Ovary (tissue), 10 donors: ENCODE measurements at places on chromosomes 5 and 9. TPM values are rescaled to one million over a fixed set of nuclear protein-coding genes. Genes with fewer than 3 reads are reported as not detected.

DNA sequence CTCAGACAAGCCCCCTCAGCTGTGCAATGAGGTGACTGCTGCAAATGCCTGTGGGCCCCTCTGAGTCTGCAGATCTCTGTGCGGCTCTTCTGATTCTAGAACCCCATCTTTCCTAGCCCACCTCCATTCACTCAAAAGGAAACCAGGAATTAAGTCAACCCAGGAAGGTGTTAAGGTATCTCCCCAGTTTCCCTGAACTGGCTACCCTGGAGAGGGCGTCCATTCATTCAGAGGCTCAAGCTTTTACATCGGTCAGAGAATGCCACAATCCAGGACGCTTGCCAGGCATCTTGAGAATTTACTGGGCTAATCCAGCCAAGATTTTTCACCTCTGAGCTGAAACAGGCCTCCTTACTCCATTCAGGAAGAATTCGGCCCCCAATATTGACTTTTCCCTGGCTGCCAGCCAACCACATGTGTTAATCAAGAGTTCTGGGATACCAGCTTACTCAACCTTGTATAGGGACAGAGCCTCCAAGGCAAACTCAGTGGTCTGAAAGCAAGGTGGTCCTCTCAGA, 889 bp upstream of the ADAMTS12 start:
- peak overlapping the region; percentile 27 for H3K27ac ChIP-seq
- H3K27me3 ChIP-seq, result no peaks in the 10 kb centered on the region
- DNase-seq, result peak; percentile 70
- H3K4me1 ChIP-seq, result peaks cover 16% of the 10 kb centered on the region
- H3K36me3 ChIP-seq, result no peaks in the 10 kb centered on the region

- no peak overlapping the region for H3K4me3 ChIP-seq
- H3K27me3 ChIP-seq, result no peaks in the 10 kb centered on the region
- H3K36me3 ChIP-seq, result no peaks in the 10 kb centered on the region
- peaks cover 4% of the 10 kb centered on the region for H3K4me1 ChIP-seq
- peak; percentile 73 for DNase-seq
- peak overlapping the region; percentile 30 for H3K27ac ChIP-seq
Observed at GRCh38 chr5:73796164-73797131, 170.5 kb downstream of the ARHGEF28 start.

DNA sequence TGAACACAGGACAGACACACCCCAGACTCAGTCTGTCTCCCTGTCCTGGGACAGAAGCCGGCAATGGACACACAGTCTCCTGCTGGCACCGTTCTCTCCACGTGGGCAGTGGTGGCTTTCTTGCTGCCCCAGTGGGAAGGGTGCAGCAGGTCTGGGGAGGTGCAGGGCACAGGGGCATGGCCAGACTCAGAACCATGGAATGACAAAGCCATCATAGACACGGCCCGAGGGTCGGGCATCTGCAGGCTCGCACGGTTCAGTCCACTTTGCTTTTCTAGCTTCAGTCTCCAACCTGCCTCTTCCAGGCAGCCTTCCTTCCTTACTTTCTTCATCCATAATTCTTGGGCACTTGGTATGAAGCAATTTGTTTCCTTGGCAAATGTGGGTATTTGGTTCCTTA, 16.7 kb downstream of the MYMK start:
- H3K27ac ChIP-seq, result no peak overlapping the region
- no peak for DNase-seq

DNA sequence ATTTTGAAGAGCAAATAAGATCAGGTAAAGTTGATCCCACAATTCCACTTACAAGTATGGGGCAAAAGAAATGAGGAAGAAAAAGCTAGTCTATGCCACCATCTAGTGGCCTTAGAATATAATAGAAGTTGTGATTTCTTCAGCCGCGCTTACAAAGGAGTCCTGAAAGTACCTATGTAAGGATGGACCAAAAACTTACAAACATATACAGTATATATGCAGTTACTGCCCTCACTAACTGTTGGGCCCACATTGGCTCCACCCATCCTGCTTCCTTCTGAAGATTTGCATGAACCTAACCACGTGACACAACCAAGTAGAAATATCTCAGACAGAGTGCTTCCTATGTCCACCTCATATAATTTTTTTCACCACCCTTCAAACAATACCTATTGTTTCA, 11.7 kb upstream of the OR13D1 start:
- H3K27ac ChIP-seq, result no peak overlapping the region
- no peaks in the 10 kb centered on the region for H3K4me1 ChIP-seq

GRCh38 chr5:139946006-139946405, 97.1 kb downstream of the NRG2 start:
- no peaks in the 10 kb centered on the region for H3K27me3 ChIP-seq
- no peaks in the 10 kb centered on the region for H3K36me3 ChIP-seq
- DNase-seq, result no peak
- no peak overlapping the region for H3K27ac ChIP-seq
- H3K4me1 ChIP-seq, result no peaks in the 10 kb centered on the region

DNA sequence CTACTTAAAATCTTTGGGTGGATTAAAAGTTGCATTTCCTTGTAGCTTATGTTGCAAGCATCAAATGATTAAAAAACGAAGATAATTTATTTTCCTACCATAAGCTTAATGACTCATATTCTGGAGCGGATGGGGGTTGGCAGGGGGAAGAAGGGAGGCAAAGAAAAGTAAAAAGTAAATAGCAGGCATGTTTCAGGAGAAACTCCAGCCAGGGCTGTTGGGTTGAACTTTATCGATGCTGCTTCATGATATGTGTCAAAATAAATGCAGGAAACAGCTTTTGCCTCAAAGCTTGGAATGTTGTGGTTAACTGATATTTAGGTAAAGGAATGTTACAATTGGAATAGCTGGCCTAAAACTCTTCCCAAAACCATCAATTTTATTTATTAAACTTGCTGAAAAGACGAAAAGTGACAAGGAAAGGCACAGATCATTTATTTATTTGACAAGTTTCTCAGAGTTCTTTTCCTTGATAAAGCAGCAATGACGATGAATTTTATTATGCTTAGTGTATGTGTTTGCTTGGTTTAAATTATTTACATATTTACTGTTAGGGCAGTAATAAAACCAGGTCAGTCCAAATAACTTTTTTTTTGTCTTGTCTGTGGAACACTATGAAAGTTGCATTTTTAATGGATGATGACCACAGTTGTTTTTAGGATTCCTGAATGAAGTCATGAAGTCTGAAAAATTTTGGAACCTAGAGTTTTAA, 177.9 kb downstream of the PCSK1 start:
- H3K36me3 ChIP-seq, result no peaks in the 10 kb centered on the region
- H3K27me3 ChIP-seq, result no peaks in the 10 kb centered on the region
- DNase-seq, result no peak
- H3K4me3 ChIP-seq, result no peak overlapping the region
- H3K4me1 ChIP-seq, result no peaks in the 10 kb centered on the region

DNA sequence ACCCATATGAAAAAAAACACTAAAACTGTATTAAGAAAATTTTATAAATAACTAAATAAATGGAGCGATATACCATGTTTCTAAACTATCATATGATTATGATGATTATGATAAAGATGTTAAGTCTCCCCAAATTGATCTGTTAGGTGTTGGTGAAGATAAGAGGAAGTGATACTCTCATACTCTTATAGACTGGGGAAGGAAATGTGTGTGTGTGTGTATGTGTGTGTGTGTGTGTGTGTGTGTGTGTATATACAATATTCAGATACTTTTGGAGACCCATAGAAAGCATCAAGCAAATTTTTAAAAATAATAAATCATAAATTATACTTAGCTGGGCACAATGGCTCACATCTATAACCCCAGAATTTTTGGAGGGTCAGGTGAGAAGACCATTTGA, 62.9 kb downstream of the TMEM232 start:
- H3K27ac ChIP-seq, result no peak overlapping the region
- no peaks in the 10 kb centered on the region for H3K36me3 ChIP-seq
- peaks cover 2% of the 10 kb centered on the region for H3K27me3 ChIP-seq
- no peaks in the 10 kb centered on the region for H3K4me1 ChIP-seq

GRCh38 chr9:93450945-93451815, at the start of gene FAM120A:
Gene FAM120A (plus strand): TSS chr9:93451685. CDS start chr9:93451916, 231 bp downstream.
- H3K27me3 ChIP-seq, result no peaks in the 10 kb centered on the region
- no peaks in the 10 kb centered on the region for H3K36me3 ChIP-seq
- DNase-seq, result peak; percentile 81
- peak within 1 kb of the TSS; percentile 89 for H3K4me3 ChIP-seq
- peak within 1 kb of the TSS; percentile 71 for H3K27ac ChIP-seq

- DNase-seq, result no peak
- no peaks in the 10 kb centered on the region for H3K36me3 ChIP-seq
- no peak overlapping the region for H3K4me3 ChIP-seq
- no peaks in the 10 kb centered on the region for H3K4me1 ChIP-seq
- H3K27ac ChIP-seq, result no peak overlapping the region
- no peaks in the 10 kb centered on the region for H3K27me3 ChIP-seq
Observed at GRCh38 chr5:140707812-140708211, 7.6 kb downstream of the ZMAT2 start.

DNA sequence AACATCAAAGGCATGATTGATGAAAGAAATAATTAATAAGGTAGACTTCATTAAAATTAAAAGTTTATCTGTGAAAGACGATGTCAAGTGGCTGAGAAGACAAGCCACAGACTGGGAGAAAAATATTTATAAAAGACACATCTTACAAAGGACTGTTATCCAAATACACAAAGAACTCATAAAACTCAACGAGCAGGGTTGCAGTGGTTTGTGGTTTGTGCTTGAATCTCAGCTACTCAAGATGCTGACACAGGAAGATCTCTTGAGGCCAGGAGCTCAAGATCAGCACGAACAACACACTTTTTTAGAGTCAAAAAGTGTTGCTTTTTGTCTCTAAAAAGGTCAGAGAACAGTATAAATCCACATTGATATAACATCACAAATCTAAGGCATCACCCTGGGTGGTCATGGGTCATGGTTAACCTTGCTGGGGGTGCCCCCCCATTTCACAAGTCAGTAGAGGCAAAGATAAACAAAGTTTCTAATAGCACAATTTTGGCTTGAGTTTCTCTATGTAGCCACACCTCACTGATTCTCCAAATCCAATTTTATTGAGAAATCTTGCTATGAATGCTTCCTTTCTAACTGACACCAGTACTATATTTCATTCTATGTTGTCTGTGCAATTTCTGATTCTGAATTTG, 342.9 kb upstream of the RPS23 start:
- H3K27me3 ChIP-seq, result no peaks in the 10 kb centered on the region
- H3K36me3 ChIP-seq, result no peaks in the 10 kb centered on the region
- H3K27ac ChIP-seq, result no peak overlapping the region
- no peak overlapping the region for H3K4me3 ChIP-seq

- H3K4me1 ChIP-seq, result no peaks in the 10 kb centered on the region
- no peaks in the 10 kb centered on the region for H3K36me3 ChIP-seq
Observed at GRCh38 chr9:114718801-114719221, 36.8 kb upstream of the TEX48 start.

The PPP1R2B gene
- not detected for polyA plus RNA-seq

The SLC6A19 gene
- polyA plus RNA-seq, result not detected

The ADAMTS6 gene
- polyA plus RNA-seq, result 2.2 TPM

The CHSY3 gene
- polyA plus RNA-seq, result 0.74 TPM

The RUSC2 gene
- polyA plus RNA-seq, result 7.4 TPM

The INSL6 gene
- polyA plus RNA-seq, result not detected

The PRRX2 gene
- polyA plus RNA-seq, result 0.33 TPM

The SPTLC1 gene
- polyA plus RNA-seq, result 77.7 TPM

The PCDHGC5 gene
- polyA plus RNA-seq, result 0.48 TPM

The KIF27 gene
- polyA plus RNA-seq, result 1.5 TPM

The IL4 gene
- not detected for polyA plus RNA-seq
